SJCRH30 (cell line): ENCODE measurements at places on chromosomes 11 and 22. TPM values are rescaled to one million over a fixed set of nuclear protein-coding genes. Genes with fewer than 3 reads are reported as not detected.

DNA sequence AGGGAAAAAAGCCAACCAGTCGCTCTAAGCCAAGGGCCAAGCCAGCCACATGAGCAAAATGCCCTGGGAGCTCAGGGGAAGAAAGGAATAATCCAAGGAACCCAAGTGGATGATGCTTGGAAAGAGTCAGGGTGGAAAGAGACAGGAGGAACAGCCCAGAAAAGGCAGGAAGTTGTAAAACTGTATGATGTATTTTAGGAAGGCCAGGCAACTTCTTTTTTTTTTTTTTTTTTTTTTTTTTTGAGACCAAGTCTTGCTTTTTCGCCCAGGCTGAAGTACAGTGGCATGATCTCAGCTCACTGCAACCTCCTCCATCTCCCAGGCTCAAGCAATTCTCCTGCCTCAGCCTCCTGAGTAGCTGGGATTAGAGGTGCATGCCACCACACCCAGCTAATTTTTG, 1.6 kb downstream of the LGALS12 start:
- no peak for DNase-seq

- DNase-seq = peak; percentile 24
These were observed 44.9 kb downstream of the WNT11 start for GRCh38 chr11:76161261-76161961.

DNA sequence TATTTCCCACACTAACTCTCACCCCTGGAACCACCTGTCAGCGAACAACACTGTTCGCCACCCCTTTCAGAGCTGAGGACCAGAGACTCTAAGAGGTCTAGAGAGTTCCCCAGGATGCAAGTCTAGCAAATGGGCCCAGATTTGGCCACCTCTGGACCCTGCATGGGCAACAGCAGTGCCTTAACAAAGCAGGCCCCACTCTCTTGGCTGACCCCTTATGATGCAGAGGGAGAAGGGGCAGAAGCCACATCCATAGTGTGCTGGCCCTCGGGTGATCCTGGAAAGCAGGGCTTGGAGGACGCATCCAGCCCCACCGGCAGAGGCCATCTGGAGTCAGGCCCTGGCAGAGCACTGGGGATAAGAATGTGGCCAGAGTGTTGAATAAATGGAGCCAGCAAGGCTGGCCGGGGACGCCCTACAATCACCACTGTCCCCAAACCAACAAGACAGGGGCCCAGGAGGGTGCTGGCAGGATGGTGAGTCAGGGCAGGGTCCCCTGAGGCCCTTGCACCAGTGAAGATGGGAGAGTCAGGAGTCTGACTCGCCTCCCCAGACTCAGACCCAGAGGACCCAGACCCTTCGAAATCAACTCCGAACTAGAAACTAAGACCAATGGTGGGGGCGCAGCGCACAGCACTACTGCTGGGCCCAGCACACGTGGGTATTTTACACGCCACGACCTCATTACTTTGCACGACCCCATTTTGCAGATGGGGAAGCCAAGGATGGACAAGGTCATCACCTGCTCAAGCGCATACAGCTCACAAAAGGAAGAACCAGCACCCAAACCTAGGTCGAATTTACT, 6.5 kb downstream of the CSNK1E start:
- DNase-seq = no peak

DNA sequence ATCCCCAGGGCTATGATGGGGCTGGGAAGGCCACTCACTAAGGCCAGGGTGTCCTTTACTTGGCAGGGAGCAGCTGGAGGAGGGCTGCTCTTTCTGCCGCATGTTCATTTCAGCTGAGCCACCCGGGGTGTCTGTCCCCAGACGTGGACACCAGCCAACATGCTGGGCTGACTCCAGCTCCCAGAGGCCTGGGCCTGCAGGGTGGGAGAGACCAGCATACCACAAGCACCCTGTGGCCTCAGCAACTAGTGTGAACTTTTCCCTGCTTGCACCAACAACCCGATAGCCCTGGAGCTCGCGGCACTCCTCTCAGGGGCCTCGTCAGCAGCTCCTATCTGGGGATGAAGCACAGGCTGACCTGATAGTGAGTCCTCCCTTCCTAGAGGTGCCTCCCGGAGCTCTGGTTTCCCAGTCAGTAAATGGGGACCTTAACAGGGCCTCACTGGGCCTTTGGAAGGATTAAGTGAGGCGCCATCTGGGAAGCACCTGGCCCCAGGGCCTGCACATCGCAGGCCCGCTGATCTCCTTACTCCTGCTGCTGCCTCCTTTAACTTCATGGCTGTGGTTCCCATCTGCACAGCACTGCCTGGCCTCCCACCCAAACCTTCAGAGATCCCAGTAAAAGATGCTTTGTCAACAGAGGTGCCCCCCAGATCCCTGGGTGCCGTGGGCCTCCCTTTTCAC, 83.4 kb downstream of the GALNT18 start:
- DNase-seq = peak; percentile 68

- no peak for DNase-seq
These were observed 21.6 kb upstream of the FCHSD2 start for GRCh38 chr11:73163638-73164174.

- no peak for DNase-seq
These were observed 14.8 kb upstream of the CARD10 start for GRCh38 chr22:37533995-37534394.

- no peak for DNase-seq
These were observed 23.5 kb downstream of the CHST1 start for GRCh38 chr11:45641961-45642360.

DNA sequence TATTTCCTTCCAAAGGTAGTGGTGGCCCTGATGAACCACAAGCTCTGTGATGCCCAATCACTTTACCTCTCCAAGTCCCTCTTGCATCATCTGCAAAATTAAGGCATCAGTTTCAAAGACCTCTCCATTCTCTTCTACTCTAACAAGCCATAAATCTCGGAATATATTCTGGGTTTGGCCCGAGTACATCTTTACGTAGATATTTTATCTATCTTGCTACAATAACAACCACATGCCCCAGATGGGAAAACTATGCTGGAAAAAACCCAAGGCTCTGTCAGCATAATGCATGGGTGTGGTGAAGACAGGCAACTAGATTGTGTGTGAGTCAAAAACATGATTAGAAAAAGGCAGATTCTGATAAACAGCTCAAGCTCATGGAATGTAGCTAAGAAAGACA, 228.2 kb upstream of the BLID start:
- DNase-seq = no peak

DNA sequence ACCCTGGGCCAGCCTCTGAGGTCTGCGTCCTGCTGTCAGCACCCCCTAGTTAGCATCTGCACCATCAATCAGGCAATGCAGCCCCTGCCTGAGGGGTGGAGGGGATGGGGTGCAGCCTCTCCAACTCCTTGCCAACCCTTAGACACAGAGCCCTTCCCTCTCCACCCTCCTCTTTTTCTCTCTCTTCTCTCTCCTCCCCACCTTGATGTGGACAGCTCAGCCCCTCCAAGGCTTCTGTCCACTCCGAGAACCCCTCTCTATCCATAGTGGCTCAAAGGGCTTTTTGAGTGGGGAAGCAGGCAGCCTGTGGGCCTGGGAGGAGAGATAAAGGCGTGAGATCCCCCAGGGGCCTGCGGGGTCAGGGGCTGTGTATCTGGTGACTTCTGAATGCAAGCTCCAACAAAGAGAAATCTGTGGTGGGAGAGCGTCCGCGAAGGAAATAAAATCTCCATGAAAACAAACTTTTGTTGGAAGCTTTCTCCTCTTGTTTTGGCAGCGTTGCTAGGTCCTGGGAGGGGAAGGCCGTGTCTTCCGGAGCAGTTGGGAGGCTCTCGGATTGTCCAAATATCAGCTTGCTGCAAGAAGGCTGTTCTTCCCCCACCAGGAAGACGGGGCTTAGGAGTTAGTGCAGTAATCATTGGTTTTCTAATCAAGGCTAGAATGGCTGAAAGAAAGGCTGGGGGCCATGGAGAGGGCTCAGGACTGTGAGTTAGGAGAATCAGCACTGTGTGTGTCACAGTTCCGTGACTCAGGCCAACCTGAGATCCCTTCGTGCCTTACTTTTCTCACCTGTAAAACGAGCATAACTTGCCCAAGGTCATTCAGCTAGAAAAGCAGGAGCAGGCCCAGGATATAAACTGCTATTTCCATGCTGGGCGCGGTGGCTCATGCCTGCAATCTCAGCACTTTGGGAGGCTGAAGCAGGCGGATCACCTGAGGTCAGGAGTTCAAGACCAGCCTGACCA, 50.3 kb downstream of the PKNOX2 start:
- DNase-seq = peak; percentile 51

GRCh38 chr11:13215149-13215548, 62.4 kb upstream of the BMAL1 start:
- DNase-seq = no peak

DNA sequence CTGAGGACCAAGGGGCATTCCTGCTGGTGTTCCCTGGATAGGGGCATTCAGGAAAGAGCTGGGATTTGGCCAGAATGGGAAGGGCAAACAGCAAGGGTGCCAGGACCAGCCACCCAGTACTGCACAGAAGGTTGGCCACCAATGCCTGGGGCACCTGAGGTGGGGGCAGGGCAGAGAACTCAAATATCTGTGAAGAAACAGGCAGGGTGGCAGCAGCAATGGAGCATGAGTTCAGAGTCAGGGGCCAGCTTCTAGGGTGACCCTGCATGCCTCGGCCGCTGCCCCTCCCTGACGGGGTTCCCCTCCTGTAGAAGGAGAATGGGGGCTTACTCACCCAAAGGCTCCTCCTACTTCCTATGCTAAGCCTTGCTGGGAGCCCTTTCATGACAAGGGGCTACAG, 79.3 kb upstream of the SHANK2 start:
- DNase-seq = no peak

DNA sequence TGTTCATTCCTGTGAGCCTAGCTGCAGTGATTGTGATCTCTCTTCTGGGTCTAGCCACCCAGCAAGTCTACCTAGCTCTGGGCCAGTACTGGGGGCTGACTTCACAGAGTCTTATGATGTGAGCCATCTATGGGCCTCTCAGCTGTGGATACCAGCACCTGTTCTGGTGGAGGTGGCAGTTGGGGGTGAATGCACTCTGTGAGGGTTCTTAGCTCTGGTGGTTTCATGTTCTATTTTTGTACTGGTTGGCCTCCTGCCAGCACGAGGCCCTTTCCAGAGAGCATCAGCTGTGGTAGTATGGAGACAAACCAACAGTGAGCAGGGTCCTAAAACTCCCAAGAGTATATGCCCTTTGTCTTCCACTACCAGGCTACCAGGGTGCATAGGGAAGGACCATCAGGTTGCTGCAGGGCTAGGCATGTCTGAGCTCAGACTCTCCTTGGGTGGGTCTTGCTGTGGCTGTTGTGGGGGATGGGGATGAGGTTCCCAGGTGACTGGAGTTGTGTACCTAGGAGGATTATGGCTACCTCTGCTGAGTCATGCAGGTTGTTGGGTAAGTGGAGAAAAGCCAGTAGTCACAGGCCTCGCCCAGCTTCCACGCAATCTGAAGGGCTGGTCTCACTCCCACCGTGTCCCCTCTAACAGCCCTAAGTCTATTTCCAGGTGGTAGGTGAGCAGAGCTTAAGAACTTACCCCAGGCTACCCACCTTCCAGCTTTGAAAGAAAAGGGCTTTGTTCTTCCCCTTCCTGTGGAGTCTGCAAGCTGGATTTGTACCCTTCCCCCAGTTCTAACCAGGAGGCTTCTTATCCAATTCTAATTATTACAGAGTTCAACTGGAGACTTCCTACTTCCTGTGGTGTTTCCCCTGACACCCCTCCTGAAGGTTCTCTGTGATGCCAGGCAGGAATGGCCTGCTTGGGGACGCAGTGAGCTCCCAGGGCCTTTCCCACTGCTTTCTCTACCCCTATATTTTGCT, 250.7 kb downstream of the LUZP2 start:
- DNase-seq = peak; percentile 88

DNA sequence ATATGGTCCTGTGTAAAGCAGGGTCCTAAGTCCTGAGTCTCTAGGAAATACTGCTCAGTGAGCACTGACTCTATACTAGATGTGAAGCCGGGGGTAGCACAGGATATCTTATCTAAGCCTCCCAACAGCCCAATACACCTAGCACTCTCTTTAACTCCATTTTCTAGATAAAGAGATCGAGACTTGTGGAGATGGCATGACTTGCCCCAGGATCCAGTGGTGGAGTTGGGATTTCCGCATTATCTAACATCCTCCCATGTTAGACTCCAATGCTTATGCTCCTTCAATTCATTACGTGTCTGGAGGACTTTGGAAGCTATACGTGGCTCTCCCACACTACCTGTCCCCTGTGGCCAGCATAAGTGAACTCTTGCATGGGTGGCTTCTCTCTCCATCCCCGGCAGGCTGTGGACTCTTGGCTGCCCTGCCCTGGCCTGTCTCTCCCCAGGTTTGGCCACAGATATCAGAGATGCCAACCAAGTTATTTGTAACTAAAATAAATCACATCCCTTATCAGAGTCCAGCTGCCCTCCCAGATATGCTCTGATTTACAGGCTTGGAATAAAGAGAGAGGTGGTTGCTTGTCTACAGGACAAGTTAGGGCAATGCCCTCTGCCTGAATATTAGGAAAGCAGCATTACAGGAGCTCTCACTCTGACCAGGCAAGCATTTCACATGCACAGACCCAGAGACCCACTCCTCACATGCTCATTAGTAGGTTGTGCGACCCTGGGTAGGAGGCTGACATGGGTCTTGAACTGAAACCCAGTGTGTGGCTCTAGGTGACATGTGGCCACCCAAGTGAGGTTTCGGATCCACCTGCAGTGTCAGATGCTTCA, 4.5 kb downstream of the CD44 start:
- DNase-seq = no peak

- no peak for DNase-seq
These were observed 191.5 kb downstream of the CEP164 start for GRCh38 chr11:117519170-117519569.

GRCh38 chr11:110797453-110797852, 85.2 kb upstream of the ARHGAP20 start:
- no peak for DNase-seq

SERPIND1 gene
- 0.04 TPM in 1 of 2 replicates, not detected in the other for total RNA-seq

SORL1 gene
- 0.10 TPM in 1 of 2 replicates, not detected in the other for total RNA-seq
